ENCODE measurements at places on chromosomes 13 and 19.

- no peak for DNase-seq
Measured at GRCh38 chr13:97600458-97601075, 166.6 kb downstream of the RAP2A start.

GRCh38 chr13:70668293-70668692, 560.0 kb upstream of the KLHL1 start:
- DNase-seq: no peak

DNA sequence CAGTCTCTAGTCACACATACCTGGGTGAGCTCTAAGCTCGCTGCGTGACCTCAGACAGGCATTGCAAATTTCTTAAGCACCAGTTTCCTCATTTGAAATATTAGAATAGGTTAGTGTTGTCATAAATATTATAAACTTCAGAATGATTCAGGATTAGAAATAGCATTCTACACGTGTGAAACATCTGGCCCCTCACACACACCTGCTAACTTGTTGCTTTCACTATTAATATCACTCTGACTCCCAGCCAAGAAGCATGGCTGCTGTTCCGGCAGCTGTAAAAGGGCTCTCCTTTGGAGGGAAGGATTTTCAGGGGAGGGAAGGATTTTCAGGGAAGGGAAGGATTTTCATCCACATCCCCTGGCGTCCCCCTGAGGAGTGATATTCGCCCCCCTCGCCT, 161.3 kb upstream of the GPR12 start:
- DNase-seq: no peak

GRCh38 chr19:51726049-51726448, 2.3 kb upstream of the HAS1 start:
- no peak for DNase-seq

DNA sequence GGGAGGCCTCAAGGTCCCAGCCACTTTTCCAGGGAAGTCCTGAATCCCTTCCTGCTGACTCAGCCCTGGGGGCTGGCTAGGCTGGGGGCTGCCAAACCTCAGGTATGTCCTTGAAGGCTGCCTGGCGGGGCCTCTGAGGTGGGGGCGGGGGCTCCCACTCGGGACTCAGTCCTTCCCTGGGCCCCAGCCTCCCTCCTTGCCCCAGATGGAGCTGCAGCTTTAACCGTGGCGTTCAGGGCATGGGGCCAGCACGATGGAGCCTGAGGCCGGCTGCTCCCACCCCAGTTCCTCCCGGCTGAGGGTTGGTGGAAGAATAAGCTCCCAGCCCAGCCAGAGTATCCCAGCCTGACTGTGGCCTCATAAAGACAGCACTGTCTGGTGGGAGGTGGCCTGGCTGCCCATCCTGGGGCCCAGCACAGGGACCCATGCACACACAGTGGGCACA, 12.4 kb downstream of the CILP2 start:
- no peak for DNase-seq

DNA sequence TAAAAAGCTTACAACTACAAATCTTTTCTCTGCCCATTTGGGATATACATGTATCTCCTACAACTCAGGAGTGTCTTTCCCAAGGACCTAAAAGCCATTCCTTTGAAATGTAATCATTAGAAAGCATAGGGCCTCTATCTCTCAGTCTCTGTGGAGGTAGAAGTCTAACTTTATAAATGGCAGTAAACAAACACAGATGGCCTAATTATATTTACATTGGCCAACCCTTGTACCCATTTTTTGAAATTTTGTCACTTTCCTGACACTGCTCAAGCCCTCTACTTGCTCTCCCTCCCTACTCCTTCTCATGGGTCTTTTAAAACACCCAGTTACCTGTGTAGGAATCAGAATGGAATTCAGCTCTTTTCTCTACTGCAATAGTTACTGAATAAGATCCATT, 24.8 kb downstream of the RNF6 start:
- no peak for DNase-seq

GRCh38 chr13:98986226-98986846, 8.5 kb upstream of the DOCK9 start:
- DNase-seq: no peak

GRCh38 chr13:103100830-103101229, 34.6 kb upstream of the SLC10A2 start:
- no peak for DNase-seq

- DNase-seq: no peak
Measured at GRCh38 chr19:54010474-54010873, 19.0 kb downstream of the CACNG6 start.

GRCh38 chr13:20441879-20442278, 83.8 kb downstream of the CRYL1 start:
- no peak for DNase-seq

DNA sequence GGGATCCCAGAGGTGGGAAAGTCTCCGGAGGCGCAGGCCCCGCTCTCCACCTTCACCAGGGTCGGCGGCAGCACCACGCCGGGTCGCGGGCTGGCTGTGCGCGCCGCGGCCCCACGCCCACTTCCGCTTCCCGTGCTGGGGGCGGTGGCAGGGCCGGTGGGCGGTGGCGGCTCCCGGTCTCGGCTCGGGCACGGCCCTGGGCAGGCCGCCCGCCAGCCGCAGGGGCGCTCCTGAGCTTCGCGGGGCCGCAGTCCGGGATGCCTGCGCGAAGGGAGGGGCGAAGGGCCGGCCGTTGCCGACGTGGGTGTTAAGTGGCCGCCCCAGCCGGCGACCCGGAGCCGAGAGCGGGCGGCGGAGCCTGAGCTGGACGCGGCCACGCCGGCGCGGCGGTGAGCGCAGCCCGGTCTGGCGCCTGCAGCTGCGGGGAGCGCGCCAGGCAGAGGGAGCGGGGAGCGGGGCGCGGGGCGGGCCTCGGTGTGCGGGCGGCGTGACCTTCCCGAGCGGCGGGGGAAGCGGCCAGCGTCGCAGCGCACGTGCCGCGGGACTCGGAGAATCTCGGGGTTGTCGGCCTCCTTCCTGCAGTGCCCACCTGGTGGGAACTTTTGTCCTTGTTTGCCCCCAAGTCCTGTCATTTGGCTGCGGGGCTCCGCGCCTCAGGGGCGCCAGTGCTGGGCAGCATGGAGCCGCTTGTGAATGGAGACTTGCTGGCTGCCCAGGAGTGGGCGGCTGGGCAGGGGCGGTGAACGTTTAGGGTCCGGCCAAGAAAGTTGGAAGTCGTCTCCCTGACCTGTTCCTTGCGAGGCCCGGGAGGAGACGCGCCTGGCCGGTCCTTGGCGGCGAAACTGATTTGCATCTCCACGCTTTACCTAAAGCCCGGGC, at the start of gene SLC25A15:
Gene SLC25A15, plus strand, starts transcription at position 337 of the 879 bp plus-strand sequence. CDS start 3,616 bp downstream, outside the sequence.
- peak; percentile 74 for DNase-seq

DNA sequence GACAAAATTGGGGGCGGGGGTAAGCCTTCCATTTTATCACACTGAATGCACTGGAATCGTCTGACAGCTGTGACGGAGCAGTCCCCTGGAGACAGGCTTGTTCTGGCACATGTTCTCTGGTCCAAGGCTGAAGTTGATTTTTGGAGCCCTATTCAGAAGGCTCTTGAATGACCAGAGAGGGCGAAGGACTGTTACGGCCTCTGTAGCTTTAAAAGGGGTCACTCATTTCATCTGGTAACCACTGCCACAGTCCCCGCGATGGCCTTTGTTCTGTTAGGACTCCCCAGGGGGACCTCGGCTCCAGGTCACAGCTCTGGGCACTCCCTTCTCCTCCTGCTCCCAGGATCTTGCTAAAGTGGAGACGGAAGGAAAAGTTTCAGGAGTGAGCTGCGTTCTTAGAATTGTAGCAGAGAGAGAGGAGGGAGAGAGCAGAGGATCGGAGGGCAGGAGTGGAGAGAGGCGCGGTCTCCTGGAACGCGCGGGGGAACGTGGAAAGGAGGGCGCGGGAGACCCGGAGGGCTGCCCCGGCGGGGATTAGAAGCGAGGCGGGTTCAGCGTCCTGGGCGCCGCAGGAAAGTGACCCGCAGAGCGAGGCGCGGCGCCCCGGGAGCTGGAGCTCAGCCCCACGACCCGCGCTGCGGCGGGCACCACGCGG, 134.3 kb upstream of the MYO16 start:
- no peak for DNase-seq

All from stimulated activated CD4-positive, alpha-beta T cell treated with anti-CD3 and anti-CD28 coated beads, Interleukin-12 subunit alpha, Interleukin-12 subunit beta, amount 100 ng/mL, for 4 hours (primary cell).